Glomerular endothelial cell (primary cell): ENCODE measurements at places on chromosomes 2 and 18. TPM values are rescaled to one million over a fixed set of nuclear protein-coding genes. Genes with fewer than 3 reads are reported as not detected.

The CDH2 gene
- 47.9 and 104 TPM in 2 replicates for total RNA-seq

The ZC3H8 gene
- 4.3 and 10.9 TPM in 2 replicates for total RNA-seq

The SLC4A3 gene
- total RNA-seq, result 2.0 TPM in 2 replicates

The CD8B2 gene
- not detected in 2 replicates for total RNA-seq

The NCKAP5 gene
- 6.8 and 9.9 TPM in 2 replicates for total RNA-seq

The STAT4 gene
- total RNA-seq, result 0.44 and 2.8 TPM in 2 replicates

The CXCR1 gene
- not detected in 2 replicates for total RNA-seq

The SRD5A2 gene
- total RNA-seq, result not detected in 2 replicates

The BCL11A gene
- total RNA-seq, result 3.6 and 6.1 TPM in 2 replicates

The COX7A2L gene
- 147 and 201 TPM in 2 replicates for total RNA-seq

The GAD1 gene
- 0.35 TPM in 1 of 2 replicates, not detected in the other for total RNA-seq
